Tibial nerve (tissue), 4 donors: ENCODE measurements at places on chromosomes 1 and 21. TPM values are rescaled to one million over a fixed set of nuclear protein-coding genes. Genes with fewer than 3 reads are reported as not detected.

- H3K27ac ChIP-seq: no peak overlapping the region
- H3K36me3 ChIP-seq: no peaks in the 10 kb centered on the region
- no peak overlapping the region for H3K4me3 ChIP-seq
- no peaks in the 10 kb centered on the region for H3K4me1 ChIP-seq
Measured at GRCh38 chr1:198056255-198056654, 100.5 kb upstream of the NEK7 start.

DNA sequence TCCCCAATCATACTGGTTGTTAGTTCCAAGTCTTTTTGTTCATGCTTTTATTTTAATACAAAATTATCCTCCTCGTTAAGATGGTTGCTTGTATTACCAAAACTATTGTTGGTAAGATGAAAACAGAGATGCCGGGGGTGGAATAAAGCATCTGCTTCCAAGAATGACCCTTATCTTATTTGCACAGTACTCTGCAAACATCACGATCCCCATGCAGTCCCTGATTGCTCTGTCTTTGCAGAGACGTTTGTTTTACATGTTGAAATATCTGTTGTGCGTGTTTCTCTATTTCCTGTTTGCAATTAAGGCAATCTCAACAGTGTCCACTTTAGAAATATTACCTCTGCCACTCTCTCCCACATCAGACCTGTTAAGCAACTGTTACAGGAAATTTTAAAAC, 141.3 kb upstream of the NCAM2 start:
- no peak for DNase-seq
- no peaks in the 10 kb centered on the region for H3K36me3 ChIP-seq
- H3K4me1 ChIP-seq: no peaks in the 10 kb centered on the region
- no peaks in the 10 kb centered on the region for H3K27me3 ChIP-seq
- H3K27ac ChIP-seq: no peak overlapping the region
- H3K4me3 ChIP-seq: no peak overlapping the region

- no peak overlapping the region for H3K4me3 ChIP-seq
- DNase-seq: no peak
- peaks cover 29% of the 10 kb centered on the region for H3K4me1 ChIP-seq
- H3K27ac ChIP-seq: peak overlapping the region; percentile 86
- peaks cover 6% of the 10 kb centered on the region for H3K36me3 ChIP-seq
Measured at GRCh38 chr1:235979716-235980333, 85.1 kb downstream of the NID1 start.

GRCh38 chr1:226629896-226630550, 81.5 kb downstream of the STUM start:
- H3K36me3 ChIP-seq: no peaks in the 10 kb centered on the region
- DNase-seq: no peak
- no peak overlapping the region for H3K27ac ChIP-seq
- no peaks in the 10 kb centered on the region for H3K27me3 ChIP-seq
- no peaks in the 10 kb centered on the region for H3K4me1 ChIP-seq
- H3K4me3 ChIP-seq: no peak overlapping the region

DNA sequence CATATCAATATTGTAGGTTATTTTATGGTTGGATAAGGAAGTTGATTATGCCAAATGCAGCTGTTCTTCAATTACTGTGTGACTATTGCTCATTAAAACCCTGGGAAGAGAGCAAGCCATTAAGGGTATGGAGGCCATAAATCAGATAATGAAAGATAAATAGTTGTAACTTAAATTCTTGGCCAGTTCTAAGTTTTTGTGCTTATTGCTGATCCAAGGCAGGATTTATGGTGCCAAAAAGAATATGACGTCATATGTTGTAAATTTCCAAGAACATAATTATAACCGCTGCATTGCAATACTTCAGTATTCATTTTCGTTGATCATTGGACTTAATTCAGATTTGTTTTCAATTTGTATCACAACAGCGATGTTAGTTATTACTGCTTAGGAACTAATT, 211.6 kb downstream of the LRRC40 start:
- H3K27me3 ChIP-seq: no peaks in the 10 kb centered on the region
- H3K4me3 ChIP-seq: no peak overlapping the region
- no peak for DNase-seq

- no peak for DNase-seq
- peaks cover under 1% of the 10 kb centered on the region for H3K4me1 ChIP-seq
- H3K27me3 ChIP-seq: no peaks in the 10 kb centered on the region
- no peak overlapping the region for H3K4me3 ChIP-seq
Measured at GRCh38 chr1:193411714-193412113, 225.3 kb upstream of the B3GALT2 start.

HEYL gene
- total RNA-seq: 11.7 TPM

PROX1 gene
- 1.1 TPM for total RNA-seq

GRCh38 chr1:20280341-20280740, 10.3 kb upstream of the VWA5B1 start:
- H3K36me3 ChIP-seq: no peaks in the 10 kb centered on the region
- H3K27me3 ChIP-seq: peaks cover 2% of the 10 kb centered on the region
- no peak overlapping the region for H3K4me3 ChIP-seq
- H3K27ac ChIP-seq: no peak overlapping the region
- DNase-seq: no peak

POLR3GL gene
- 33.1 TPM for total RNA-seq

DOP1B gene
- total RNA-seq: 17.7 TPM

DNA sequence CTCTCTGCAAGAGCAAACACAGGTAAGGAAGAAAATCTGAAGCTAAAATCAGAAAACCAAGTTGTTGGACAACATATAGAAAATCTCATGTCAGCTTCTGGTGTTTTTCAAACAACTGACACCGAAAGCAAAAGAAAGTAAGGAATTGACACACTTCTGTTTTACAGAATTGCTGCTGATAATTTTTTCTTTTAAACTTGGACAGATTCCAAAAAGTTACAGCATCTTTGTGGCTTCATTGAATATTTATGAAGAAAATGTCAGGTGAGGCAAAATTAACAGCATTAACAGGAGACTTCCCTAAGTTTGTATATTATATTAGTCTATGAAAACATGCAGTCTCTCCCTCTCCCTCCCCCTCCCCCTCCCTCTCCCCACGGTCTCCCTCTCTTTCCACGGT, 14.9 kb upstream of the CTSS start:
- no peaks in the 10 kb centered on the region for H3K4me1 ChIP-seq
- H3K4me3 ChIP-seq: no peak overlapping the region
- no peaks in the 10 kb centered on the region for H3K27me3 ChIP-seq
- DNase-seq: no peak
- H3K36me3 ChIP-seq: no peaks in the 10 kb centered on the region
- no peak overlapping the region for H3K27ac ChIP-seq

- no peaks in the 10 kb centered on the region for H3K4me1 ChIP-seq
- H3K27ac ChIP-seq: peak overlapping the region; percentile 62
- no peak overlapping the region for H3K4me3 ChIP-seq
- DNase-seq: no peak
- H3K27me3 ChIP-seq: no peaks in the 10 kb centered on the region
- H3K36me3 ChIP-seq: no peaks in the 10 kb centered on the region
Measured at GRCh38 chr1:8096105-8097011, 70.2 kb upstream of the ERRFI1 start.

BCAR3 gene
- 41.8 TPM for total RNA-seq

GRCh38 chr1:205510308-205510950, 6.0 kb downstream of the CDK18 start:
- no peak overlapping the region for H3K27ac ChIP-seq
- H3K4me3 ChIP-seq: no peak overlapping the region
- H3K36me3 ChIP-seq: no peaks in the 10 kb centered on the region
- H3K4me1 ChIP-seq: no peaks in the 10 kb centered on the region

GFI1 gene
- total RNA-seq: 0.30 TPM

DNA sequence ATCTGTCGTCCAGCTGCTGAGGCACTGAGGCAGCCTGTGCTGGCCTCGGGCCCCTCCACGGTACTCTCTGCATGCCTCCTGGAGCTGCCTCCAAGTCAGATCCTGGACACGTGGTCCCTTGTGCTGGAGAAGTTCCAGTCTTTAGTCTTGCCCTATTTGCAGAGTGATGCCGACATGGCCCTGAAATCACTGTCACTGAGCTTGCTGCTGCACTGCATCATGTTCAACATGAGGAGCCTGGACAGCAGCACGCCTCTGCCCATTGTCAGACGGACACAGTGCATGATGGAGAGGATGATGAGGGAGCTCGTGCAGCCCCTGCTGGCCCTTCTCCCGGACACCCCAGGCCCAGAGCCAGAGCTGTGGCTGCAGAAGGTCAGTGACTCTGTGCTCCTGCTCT, 10.0 kb downstream of the URB2 start:
- H3K27ac ChIP-seq: no peak overlapping the region
- no peak for DNase-seq
- H3K36me3 ChIP-seq: peaks cover 12% of the 10 kb centered on the region
- no peaks in the 10 kb centered on the region for H3K4me1 ChIP-seq

IGSF3 gene
- total RNA-seq: 3.6 TPM

DNA sequence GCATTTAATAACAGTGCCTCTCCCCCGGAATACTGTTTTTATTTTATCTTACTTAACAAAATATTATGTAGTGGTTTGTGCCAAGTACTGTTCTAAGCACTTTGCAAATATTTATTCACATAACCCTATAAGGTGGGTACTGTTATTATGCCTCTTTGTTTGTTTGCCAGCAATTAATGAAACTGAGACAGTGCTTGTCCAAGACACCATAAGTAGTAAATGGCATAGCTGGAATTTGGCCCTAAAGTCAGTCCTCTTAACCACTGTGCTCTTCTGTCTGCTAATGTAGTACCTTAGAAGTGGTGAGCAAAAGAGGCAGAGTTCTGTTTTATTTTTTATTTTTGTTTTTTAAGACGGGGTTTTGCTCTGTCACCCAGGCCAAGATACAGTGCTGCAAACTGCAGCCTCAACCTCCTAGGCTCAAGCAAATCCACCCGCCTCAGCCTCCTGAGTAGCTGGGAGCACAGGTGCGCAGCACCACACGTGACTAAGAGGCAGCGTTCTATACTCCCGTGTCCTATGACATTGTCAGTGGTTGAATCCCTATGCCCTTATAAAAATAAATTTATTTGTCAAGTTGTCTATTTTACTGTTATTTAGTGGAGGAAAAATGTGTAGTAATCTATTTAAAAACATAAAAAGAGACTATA, 165.8 kb downstream of the CLEC20A start:
- DNase-seq: no peak
- no peak overlapping the region for H3K4me3 ChIP-seq
- no peak overlapping the region for H3K27ac ChIP-seq
- H3K27me3 ChIP-seq: no peaks in the 10 kb centered on the region
- H3K4me1 ChIP-seq: no peaks in the 10 kb centered on the region
